ENCODE measurements at places on chromosomes 13 and 19.

DNA sequence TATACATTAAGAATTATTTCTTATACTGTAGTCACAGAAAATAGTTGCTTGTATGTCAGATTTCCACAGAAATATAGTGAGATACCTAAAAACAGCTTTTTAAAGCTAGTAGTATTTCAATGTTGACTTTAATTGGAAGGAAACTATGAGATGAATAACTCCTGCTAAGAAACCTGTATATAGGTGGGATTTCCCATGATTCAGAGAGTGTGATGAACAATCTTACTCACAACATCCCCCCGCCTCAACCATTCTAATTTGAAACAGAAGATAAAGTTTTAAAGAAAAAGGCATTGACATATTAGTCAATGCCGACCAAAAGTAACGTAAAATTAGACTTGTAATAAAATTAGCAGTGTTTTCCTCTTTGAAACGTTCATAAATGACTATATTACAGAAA is 1.4 kb upstream of the MIR17HG start:
- no peak for ATAC-seq

DNA sequence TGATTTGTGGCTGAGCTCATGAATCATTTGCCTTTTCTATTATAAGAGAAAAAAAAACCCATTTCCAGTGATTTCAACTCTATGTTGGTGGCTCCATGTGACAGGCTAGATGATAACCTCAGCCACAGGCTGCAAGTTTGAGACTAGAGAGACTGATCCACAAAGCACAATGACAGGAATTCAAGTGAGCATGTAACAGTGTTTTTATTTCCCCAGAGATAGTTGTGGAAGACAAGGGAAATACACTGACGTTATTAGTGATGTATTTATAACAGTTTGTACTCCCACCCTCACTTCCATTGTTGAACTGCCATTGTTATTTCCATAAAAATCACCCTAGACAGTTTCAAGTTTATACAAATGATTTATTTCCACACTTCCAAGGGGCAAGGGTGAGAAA is 27.9 kb upstream of the EDNRB start:
- no peak for ATAC-seq

DNA sequence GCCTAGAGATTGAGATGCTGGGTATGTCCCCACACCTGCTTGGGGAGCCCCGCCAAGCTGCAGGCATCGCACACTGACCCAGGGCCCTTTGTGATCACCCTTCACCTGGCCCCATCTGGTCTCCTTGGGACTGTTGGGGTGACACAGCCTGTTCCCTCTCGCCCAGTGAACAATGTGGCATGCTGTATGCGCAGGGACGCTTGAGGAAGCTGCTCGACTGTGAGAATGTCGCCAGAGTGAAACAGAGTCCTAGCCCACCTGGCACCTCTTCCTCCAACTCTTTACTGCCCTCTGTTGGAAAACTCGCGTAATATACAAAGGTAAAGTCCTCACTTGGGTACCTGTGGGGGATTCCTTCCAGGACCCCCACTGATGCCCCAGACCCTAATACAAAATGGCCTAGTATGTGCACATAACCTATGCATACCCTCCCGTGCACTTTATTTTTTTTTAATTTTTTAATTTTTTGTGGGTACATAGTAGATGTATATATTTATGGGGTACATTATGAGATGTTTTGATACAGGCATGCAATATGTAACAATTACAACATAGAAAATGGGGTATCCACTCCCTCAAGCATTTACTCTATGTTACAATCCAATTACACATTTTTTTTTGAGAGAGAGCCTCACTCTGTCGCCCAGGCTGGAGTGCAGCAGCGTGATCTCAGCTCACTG is 9.0 kb downstream of the BLOC1S3 start:
- ATAC-seq, result peak; percentile 79

- ATAC-seq, result no peak
Observed at GRCh38 chr13:80074143-80074752, 266.7 kb downstream of the SPRY2 start.

- no peak for ATAC-seq
Observed at GRCh38 chr13:74289107-74289506, 154.9 kb upstream of the KLF12 start.

GRCh38 chr19:16061943-16062342 is 14.4 kb upstream of the TPM4 start:
- ATAC-seq, result peak; percentile 74

DNA sequence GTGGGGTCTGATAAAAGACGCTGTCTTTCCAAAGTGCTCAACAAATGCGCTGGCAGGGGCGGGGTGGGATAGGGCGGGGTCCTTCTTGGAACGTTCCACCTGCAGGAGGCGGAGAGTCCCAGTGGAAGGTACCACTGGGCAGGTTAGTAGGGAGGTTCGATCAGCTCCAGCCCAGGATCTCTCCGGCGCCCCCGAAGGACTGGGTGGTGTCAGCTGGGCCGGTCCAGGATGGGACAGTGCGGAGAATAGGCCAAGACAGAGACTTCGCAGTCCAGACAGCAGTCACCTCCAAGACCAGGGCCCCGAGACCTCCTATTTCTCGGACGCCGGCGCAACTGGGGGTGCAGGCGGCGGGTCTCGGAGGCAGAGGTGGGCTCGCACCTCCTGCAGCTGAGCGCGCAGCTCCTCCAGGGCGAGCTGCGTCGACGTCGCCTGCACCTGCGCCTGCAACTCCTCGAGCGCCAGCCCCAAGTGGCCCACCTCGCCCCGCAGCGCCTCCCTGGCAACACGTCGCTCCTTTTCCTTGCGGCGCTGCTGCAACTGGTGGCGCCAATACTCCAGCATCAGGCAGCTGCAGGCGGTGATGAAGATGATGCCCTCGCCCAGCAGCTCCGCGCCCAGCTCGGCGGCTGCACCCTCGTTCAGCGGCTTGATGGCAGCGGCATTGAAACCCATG is 21.6 kb downstream of the VASP start:
- ATAC-seq, result peak; percentile 36

DNA sequence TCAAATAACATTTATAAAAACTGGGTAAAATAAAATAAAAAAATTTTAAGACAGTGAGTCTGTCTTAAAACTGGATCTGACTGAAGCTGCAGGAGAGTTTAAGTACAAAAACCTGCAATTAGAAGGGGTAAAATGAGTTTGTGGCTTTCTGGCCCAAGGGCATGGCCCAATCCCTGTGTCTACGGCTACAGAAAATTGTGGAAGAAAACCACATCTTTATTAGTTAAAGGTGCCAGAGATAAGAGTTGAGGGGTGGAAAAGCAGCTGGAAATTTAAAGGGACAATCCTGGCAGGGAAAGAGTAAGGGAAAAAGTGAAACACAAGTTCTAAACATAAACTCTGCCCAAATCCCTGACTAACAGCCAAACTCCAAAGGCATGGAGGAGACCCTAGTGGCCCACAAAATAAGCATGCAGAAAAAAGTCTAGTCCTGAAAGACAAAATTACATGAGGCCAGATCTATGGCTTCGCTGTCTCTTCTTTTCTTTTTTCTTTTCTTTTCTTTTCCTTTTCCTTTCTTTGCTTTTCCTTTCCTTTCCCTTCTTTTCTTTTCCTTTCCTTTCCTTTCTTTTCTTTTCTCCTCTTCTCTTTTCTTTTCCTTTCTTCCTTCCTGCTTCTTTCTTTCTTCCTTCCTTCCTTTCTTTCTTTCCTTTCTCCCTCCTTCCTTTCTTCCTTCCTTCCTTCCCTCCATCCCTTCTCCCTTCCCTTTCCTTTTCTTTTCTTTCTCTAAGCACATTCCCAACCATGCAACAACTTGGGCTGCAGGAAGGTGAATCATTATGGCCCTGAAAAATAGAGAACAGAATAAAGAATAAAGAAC is 23.5 kb upstream of the DLEU7 start:
- ATAC-seq, result no peak

Measured in stimulated activated memory B cell treated with anti-CD40 and anti-IgM and Interleukin-4, amounts not matched to agents 10 μg/mL and 1 μg/mL and 100 μg/mL, for 72 hours (primary cell).